ENCODE measurements at places on chromosomes 6 and 20. TPM values are rescaled to one million over a fixed set of nuclear protein-coding genes. Genes with fewer than 3 reads are reported as not detected.

DNA sequence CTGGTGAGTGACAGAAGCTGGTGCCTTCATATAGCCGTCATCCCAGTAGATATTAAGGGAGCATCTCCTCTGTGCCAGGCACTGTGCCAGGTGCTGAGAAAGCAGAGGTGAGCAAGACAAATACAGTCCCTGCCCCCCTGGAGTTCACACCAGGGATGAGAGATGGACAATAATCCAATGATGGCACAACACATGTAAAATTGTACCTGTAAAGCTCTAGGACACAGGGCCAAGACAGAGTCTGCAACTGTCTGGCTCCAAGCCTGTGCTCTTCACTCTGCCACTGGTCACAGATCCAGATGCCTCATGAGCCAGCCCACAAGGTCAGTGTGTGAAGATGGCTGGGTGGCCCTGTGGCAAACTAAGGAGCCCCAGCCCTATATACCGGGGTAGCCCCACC, 133.8 kb downstream of the EYA2 start:
- no peak for DNase-seq

DNA sequence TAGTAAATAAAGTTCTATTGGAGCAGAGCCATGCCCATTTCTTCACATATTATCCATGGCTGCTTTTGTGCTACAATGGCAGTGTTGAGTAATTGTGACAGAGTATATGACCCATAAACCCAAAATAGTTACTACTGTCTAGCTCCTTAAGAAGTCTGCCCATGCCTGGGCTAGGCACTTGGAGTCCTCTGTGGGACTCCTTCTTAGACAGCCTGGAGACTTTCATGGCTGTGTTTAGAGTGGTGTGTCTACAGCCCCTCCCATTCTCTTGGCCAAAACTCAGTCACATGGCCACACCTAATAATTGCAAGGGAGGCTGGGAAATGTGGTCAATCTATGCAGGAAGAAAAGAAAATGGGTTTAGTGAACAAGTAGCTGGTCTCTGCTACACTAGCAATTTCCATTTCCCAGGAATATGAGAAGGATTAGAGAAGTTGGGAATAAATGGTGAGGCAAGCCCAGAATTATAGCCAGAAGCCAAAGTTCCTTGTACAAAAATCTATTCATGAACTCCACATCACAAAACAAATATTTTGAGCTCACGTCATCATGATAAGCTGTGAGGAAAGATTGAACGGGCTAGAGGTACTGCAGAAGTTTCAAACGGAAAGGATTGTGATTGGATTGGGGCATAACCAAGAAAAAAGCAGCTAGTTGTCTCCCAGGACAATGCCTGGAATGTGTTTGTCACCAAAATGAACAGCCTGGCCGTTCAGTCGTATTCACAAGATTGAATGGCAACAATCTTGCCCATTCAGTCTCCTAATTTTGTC, 251.8 kb upstream of the PLN start:
- no peak for DNase-seq

DNA sequence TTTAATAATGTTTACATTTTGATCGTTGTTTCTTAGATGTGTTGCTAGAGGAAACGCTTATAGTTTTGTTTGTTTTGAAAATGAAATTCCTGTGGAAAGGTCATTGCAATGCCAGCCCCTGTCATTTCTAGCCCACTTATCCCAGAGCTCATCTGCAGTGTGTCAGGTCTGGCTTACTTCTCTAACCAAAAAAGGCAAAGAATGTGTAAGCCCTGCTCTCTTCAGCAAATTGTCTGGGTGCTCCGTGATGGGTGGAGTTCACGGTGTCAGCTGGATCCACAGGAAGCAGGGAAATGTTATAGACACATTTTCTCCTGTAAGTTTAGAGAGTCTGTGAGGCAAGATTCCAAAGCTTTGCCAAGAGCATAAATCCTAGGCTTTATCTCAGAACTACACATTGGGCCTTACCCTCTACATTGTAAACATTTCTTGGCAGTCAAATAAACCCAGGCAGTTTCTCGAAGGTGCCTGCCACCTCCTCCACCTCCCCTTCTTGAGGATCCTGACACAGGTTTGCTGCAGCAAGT, 50.9 kb downstream of the RPRD1B start:
- peak; percentile 90 for DNase-seq

The BANF2 gene
- not detected for total RNA-seq

DNA sequence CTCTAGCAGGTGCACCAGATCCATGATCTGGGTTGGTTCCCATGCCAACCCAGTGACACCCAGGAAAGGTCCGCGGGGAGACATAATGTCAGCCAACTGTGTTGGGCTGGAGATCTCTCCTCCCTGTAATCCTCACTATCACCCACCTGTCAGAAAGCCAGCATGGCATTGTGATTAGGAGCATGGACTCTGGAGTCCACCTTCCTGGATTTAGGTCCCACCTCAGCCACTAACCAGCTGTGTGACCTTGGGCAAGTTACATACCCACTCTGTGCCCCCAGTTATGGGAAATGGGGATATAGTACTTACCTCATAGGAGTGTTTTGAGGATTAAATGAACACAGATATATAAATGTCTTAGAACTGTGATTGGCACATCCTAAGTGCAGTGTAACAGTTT, 97.9 kb downstream of the ZDHHC14 start:
- peak; percentile 47 for DNase-seq

The SPATA25 gene
- 4.6 TPM for total RNA-seq

GRCh38 chr6:72588155-72588554, 33.7 kb upstream of the KCNQ5 start:
- no peak for DNase-seq

GRCh38 chr6:157440171-157440570, 59.2 kb downstream of the ZDHHC14 start:
- no peak for DNase-seq

DNA sequence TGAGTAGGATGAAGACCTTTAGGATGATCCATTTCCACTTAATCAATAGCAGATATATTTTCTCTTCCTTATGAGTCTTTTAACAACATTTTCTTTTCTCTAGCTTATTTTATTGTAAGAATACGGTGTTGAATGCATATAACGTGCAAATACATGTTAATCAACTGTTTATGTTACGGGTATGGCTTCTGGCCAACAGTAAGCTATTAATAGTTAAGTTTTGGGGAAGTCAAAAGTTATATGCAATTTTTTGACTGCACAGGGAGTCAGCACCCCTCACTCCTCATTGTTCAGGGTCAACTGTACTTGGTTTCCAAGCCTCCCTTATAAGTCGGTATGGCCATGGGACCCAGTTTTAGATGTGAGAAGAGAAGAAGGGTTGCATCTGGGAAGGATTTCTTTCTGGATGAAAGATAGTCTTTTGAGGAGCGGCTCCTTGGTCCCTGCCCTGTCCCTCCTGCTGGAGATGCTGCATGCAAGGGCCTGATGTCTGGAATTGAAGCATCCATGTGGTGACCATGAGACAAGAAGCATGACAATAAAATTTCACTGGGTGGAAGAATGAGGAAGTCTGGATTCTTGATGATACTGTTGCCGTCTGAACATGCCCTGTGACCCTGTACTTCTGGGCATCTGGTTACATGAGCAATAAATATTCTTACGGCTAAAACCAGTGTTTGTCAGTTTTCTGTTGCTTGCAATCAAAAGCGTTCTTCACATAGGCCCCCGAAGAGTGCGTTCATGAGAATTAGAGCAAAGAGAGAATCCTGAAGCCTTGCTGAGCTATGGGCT, 194.7 kb upstream of the PMEPA1 start:
- DNase-seq, result no peak

DNA sequence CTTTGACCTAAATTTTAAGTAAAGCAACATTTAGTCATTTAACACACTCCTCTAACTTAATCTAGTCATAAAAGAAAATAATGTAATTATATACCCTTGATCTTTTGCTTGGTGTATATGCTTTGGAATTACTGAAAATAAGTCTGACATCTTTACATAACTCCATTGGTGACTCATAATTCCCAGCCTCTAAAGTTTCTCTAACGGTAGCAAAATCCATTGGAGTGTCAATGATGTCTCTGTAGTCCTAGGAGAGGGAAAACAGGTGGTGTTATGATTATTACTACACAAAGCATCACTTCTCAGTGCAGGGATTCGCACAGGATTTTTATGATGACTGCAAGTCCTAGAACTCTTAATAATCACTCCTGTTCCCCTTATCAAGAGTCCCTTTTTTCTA, 80.2 kb downstream of the IRAK1BP1 start:
- no peak for DNase-seq

DNA sequence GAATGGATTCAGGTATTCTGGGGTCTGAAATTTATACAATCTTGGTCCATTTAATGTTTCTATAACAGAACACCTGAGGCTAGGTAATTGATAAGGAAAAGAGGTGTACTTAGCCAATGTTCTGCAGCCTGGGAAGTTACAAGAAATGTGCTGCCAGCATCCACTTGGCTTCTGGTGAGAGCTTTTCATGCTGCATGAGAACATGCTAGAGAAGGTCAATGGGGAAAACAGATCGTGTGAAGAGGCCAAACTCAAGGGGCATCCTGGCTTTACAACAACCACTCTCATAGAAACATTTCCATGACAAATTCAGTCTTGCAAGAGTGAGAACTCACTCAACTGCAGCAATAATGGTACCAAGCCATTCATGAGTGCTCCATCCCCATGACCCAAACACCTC, 16.8 kb downstream of the IL22RA2 start:
- no peak for DNase-seq

GRCh38 chr6:152259234-152259633, 377.9 kb downstream of the SYNE1 start:
- no peak for DNase-seq

DNA sequence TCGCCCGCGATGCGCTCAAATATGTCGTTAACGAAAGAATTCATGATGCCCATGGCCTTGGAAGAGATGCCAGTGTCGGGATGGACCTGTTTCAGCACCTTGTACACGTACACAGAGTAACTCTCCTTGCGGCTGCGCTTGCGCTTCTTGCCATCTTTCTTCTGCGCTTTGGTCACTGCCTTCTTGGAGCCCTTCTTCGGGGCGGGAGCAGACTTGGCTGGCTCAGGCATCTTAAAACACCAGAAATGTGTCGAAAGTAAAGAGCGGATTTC, 36.4 kb downstream of the HFE start:
- no peak for DNase-seq

The ZFP57 gene
- 6.2 TPM for total RNA-seq

Data from esophagus muscularis mucosa (tissue), 4 donors.